Small intestine (tissue), 16 donors: ENCODE measurements at places on chromosomes 7 and 10. TPM values are rescaled to one million over a fixed set of nuclear protein-coding genes. Genes with fewer than 3 reads are reported as not detected.

SPDYE9 gene
- polyA plus RNA-seq: not detected

AKR1B15 gene
- not detected for polyA plus RNA-seq

CCDC172 gene
- polyA plus RNA-seq: not detected

SCIN gene
- polyA plus RNA-seq: 4.0 TPM

C7orf57 gene
- polyA plus RNA-seq: 0.04 TPM

ZNF239 gene
- polyA plus RNA-seq: 0.54 TPM

FBXL13 gene
- not detected for polyA plus RNA-seq

OR6V1 gene
- not detected for polyA plus RNA-seq

USP6NL gene
- polyA plus RNA-seq: 7.7 TPM

POM121C gene
- 33.8 TPM for polyA plus RNA-seq

NEUROG3 gene
- polyA plus RNA-seq: 4.1 TPM
